Bronchial epithelial cell (primary cell): ENCODE measurements at places on chromosomes 13 and 19. TPM values are rescaled to one million over a fixed set of nuclear protein-coding genes. Genes with fewer than 3 reads are reported as not detected.

DNA sequence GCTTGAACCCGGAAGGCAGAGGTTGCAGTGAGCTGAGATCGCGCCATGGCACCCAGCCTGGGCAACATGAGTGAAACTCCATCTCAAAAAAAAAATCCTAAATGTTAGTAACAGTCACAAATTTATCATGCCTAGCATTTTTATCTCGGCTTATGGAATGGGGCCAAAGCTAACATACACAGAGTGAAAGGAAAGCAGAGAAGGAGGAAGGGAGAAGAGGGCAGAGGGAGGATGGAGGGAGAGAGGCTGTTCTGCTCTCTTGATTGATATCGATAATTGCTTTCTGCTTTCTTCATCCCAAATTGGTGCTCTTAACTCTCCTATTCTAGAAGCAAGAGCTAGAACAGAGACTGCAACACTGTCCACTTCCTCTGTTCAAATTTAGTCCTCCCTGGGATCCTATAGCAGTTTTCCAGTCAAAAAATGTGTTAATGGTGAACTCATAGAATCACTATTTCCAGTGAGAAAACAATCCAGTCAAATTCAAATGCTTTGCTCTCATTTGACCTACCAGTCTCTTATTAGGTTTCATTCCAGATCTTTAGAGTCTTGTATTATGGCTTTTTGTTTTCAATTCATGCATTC, 15.8 kb upstream of the TUBGCP3 start:
- DNase-seq: no peak

The UQCRFS1 gene
- 26.1 and 27.8 TPM in 2 replicates for total RNA-seq

DNA sequence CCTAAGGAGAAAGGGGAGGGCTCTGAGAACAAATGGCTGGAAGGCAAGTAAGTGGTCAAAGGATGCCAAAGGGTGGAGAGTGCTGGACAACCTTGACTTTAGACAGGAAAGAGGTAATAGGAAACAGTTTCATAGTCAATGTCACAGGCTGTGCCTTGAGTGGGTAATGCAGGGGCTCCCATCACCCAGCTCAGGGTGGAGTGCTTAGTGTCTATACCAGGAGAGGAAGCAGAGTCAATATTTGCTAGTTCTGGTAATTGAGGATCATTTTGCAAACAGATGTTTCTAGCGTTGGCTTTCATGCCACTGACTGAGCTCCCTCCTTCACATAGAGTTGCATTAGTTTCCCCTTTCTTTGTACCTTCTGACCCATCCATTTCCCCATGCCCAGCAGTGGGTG, 64.6 kb upstream of the KL start:
- DNase-seq: no peak

GRCh38 chr13:42445354-42445753, 128.6 kb upstream of the TNFSF11 start:
- DNase-seq: no peak

DNA sequence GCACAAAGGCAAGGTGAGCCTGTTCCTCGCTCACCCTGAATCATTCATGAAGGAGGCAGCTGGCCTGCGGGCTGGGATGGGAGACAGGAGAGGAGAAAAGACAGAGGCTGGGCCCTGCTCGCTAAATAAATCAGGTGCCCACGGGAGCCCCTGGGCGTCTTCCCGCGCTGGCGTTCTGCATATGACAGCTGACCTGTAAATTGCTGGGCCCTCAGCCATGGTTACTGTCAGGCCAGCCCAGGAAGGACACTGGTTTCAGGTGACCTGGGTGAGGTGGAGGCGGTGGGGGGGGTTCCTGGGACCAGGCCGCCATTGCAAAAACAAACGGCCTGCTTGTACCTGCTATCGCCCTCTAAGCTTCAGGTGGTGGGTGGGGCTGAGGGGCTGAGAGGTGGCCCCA, 3.4 kb upstream of the PTBP1 start:
- DNase-seq: no peak

- DNase-seq: no peak
Measured at GRCh38 chr13:45827318-45827717, 24.2 kb downstream of the SIAH3 start.

- DNase-seq: no peak
Measured at GRCh38 chr13:33014291-33014690, 1.9 kb upstream of the KL start.

DNA sequence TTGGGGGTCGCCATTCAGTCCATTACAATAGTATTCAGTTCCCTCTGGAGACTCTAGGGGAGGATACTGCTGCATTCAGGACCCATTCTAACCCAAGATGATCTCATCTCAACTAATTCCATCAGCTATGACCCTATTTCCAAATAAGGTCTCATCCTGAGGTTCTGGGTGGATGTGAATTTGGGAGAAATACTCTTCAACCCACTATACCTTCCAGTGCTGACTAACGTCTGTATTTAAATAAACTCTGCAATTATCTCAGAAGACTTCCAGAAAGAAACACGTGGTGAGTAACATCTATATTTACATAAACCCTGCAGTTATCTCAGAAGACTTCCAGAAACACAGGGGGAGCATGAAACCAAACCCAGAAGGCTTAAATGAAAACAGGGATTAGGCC, 1300.7 kb downstream of the PCDH9 start:
- no peak for DNase-seq

GRCh38 chr19:7856109-7856591, 18.0 kb downstream of the PRR36 start:
- DNase-seq: no peak

DNA sequence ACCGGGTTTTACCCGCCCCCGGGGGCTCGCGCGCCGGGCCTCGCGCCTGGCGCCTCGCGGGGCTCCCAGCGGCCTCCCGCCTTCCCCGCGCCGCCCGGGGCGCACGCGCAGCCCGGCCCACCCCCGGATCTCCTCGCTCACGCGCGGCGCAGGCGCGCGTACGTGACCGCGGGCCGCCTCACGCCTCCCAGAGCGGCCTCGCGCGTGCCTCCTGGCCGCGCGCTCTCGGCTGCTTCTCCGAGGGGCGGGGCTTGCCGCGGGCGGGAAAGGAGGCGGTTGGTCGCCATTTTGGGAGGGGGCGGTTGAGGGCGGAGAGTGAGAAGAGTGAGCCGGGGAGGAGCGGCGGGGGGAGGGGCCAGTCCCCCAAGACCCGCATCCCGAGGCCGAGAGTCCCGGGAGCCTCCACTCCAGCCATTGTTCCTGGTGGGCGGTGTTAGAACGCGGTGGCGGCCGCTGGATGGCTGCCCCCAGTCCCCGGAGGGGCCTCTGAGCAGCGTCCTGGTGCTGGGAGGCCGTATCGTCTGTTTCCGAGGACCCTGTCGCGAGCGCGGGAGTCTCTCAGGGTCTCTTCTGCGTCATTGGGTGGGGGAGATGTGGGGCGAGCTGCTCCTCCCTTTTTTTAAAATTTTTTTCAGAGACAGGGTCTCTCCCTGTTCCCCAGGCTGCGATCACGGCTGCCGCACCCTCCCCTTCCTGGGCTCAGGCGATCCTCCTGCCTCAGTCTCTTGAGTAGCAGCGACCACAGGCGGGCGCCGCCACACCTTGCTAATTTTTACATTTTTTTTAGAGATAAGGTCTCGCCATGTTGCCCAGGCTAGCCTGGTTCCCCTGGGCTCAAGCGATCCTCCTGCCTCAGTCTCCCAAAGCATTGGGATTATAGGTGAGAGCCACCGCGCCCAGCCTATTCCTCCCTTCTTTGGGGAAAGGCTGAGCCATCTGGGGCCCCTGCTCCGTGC, at the start of gene ZNF541:
Gene ZNF541, minus strand, starts transcription at position 78 of the 956 bp plus-strand sequence. CDS start 17,292 bp downstream, outside the sequence.
- DNase-seq: no peak

DNA sequence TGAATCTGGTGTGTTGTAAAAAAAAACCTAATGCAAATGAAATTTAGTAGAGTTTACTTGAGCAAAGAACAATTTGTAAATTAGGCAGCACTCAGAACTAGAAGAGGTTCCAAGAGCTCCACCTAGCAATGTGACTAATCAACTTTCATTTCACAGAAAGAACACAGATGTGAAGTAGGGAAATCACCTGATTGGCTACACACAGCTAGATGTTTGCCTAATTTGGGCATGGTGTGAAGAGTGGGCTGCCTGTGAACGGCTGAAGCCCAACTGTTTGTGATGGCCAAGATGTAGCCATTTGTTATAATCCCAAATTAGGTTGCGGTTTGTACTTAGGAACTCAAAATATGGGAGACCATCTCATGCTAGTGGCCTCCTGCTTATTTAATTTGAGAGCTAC, 724.4 kb upstream of the SLITRK5 start:
- DNase-seq: no peak

The PPM1N gene
- total RNA-seq: 1.4 and 1.6 TPM in 2 replicates
